ENCODE measurements at places on chromosomes 12 and 14.

GRCh38 chr12:106000382-106001104, 138.2 kb downstream of the NUAK1 start:
- DNase-seq: no peak

DNA sequence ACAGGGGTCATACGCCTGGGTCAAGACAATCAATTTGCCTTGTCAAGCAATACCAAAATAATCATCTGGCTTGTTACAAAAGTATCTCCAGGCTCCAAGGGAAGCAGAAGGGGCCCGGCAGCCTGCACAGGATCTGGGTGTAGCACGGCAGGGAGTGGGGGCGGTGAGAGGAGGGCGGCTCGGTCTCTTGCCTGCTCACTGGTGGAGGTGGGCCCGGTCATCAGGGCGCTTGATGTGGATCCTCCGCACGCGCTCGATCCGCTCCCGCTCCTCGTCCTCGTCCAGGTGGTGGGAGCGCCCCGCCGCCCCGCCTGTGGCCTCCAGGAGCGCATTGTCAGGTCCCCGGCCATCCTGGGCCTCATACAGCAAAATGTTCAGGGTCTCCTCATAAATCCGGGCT, 25.7 kb downstream of the KCTD10 start:
- no peak for DNase-seq

- no peak for DNase-seq
These were observed 258.3 kb upstream of the STXBP6 start for GRCh38 chr14:25308244-25308643.

GRCh38 chr12:63841571-63841970, 2.9 kb upstream of the SRGAP1 start:
- DNase-seq: no peak

DNA sequence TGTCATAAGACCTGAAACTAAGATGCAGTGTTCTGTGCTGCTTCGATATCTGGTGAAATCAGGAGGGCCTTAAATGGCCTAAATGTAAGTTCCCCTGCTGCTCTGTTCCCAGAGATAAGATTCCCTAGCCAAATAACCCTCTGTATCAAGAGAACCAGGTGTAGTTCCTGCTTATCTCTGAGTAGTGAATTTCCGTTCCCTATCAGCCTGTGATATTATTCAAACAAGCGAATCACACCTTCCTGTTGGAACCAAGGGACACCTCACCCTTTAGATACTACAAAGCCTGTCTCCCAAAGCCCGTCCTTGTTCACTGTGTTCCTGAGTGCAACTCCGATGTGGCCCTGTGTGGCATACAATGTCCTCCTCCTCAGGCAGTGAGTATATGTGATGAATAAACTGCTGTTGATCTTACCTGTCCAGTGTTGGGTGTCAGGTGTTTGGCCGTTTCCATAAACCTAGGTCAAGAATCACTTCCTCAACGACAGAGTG, 52.2 kb upstream of the COCH start:
- no peak for DNase-seq

DNA sequence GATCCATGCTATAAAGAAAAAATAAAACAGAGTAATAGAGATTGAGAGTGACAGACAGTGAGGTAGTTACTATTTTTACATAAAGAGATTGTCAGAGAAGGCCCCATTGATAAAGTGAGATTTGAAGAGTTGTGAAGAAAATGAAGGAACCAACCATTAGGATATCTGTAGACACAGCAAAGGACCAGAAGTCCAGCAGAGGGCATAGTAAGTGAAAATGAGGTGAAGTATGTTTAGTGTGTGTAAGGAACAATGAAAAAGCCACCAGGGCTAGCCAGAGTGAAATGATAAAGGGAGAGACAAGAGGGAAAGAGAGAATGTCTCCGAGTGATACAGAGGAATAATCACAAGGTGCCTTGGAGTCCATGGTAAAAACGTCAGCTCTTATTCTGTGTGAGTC, 411.0 kb downstream of the NELL2 start:
- DNase-seq: no peak

DNA sequence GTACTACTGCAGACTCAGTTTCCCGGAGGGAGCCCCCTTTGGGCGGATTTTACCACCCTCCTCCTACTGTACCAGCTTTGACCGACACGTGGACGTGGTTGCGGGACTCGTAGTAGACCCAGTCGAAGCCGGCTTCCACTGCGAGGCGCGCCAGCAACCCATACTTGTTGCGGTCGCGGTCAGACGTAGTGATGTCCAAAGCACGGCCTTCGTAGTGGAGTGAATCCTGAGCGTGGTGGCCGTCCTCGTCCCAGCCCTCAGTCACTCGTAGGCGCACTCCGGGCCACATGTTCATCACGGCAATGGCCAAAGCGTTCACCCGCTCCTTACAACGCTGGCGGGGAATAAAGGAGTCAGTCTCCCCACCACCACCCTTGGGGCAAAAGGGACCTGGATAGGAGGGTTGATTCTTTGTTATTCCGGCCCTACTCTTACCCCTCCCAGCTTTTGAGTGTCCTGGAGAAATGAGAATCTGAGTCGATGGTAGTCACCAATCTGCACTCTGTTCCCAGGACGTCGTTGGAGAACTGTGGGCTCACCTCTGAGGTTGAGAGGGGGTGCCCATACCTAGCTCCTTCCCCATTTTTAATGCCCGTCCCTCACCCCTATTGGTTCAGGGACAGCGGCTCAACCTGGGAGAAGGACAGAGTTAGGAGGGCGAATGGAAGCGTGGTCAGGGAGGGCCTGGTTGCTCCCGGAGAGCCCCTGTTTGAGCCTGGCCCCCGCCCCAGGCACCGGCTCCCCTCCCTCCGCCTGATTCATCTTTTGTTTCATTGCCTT, 3.4 kb downstream of the DHH start:
- no peak for DNase-seq

- no peak for DNase-seq
These were observed 8.4 kb downstream of the STYX start for GRCh38 chr14:52738409-52738808.

DNA sequence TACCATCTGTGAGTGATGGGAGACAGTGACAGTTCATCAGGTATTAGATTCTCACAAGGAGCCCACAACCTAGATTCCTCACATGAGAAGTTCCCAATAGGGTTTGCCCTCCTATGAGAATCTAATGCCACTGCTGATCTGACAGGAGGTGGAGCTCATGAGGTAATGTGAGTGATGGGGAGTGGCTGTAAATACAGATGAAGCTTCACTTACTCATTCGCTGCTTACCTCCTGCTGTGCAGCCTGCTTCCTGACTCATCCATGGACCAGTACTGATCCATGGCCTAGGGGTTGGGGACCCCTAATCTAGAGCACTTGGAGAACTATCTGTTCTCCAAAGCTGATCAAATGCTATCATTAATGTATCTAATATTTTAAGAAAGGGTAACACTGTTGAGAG, 17.7 kb downstream of the CLEC2D start:
- DNase-seq: no peak

DNA sequence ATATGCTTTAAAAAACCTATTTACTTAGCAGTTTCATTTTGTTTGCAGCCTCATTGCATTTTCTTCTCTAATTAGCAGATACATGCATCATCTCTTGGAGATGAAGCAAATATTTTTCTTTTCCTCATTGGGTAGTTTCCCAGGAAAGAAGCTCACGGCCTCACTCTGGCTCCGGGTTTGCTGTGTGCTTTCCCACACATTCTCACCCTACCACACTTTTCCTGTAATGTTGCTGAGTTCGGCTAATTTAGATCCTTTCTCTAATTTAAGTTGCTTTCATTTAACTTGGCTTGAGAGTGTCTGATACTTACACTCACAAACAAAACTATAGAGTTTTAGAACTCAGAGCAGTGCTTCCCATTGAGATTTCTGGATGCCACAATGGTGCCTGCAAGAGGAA, 928.2 kb downstream of the NRXN3 start:
- no peak for DNase-seq

GRCh38 chr12:104985206-104985605, 910 bp upstream of the NOPCHAP1 start:
- DNase-seq: no peak

- DNase-seq: no peak
These were observed 47.9 kb downstream of the ANKRD9 start for GRCh38 chr14:102461490-102462338.

GRCh38 chr12:19130224-19131024, 891 bp downstream of the PLEKHA5 start:
- peak; percentile 33 for DNase-seq

DNA sequence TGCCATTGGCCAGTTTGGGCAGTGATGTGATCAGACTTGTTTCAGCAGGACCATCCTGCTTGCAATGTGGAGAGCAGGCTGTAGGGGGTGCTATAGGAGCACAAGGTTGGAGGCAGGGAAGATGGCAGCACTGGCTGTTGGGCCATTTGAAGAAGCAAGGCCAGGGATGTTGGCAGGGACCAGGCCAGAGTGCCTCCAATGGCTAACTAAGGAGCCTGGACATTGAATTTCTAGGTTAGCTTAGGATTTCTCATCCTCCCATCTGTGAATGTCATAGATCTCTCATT, 23.5 kb downstream of the FGF23 start:
- peak; percentile 36 for DNase-seq

- no peak for DNase-seq
These were observed 43.4 kb upstream of the CFAP54 start for GRCh38 chr12:96445691-96446583.

GRCh38 chr12:21831791-21832344, 57.4 kb upstream of the KCNJ8 start:
- no peak for DNase-seq

GRCh38 chr14:97456958-97457357, 659.8 kb downstream of the VRK1 start:
- DNase-seq: no peak

DNA sequence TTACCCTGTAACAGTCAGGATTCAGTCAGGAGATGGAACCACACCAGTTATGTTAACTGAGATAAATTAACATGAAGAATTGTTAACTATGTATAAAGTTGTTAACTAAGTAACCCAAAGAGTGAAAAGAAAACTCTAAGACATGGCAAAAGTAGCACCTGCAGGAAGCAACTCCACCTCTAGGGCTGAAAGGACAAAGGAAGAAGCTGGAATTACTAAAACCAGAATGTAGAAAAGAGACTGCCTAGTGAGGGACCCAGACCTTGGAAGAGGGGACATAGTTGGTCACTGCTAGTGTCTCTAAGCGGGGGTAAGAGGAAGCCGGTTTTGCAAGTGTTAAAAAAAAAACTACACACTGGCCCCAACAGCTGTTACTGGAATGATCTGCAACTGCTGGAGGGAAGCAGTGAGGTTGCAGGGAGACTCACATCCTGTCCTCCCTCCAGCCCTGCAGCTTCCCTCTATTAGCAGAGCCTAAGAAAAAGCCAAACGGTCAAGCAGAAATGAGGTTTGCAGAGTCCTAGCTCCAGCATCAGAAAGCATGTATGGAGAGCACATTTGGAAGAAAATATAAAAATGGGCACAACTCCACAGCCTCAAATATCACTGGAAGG, 39.8 kb downstream of the GPR135 start:
- no peak for DNase-seq

GRCh38 chr12:20429852-20430251, 61.5 kb downstream of the PDE3A start:
- no peak for DNase-seq

GRCh38 chr12:7451756-7452155, 7.8 kb upstream of the CD163L1 start:
- DNase-seq: no peak

- DNase-seq: no peak
These were observed 69.1 kb upstream of the GALNT9 start for GRCh38 chr12:132398386-132398991.

- no peak for DNase-seq
These were observed 133.7 kb downstream of the ADGRD1 start for GRCh38 chr12:131087302-131087818.

Measured in neuronal stem cell (in vitro differentiated cells).